ENCODE measurements at places on chromosomes 1 and 21. TPM values are rescaled to one million over a fixed set of nuclear protein-coding genes. Genes with fewer than 3 reads are reported as not detected.

DNA sequence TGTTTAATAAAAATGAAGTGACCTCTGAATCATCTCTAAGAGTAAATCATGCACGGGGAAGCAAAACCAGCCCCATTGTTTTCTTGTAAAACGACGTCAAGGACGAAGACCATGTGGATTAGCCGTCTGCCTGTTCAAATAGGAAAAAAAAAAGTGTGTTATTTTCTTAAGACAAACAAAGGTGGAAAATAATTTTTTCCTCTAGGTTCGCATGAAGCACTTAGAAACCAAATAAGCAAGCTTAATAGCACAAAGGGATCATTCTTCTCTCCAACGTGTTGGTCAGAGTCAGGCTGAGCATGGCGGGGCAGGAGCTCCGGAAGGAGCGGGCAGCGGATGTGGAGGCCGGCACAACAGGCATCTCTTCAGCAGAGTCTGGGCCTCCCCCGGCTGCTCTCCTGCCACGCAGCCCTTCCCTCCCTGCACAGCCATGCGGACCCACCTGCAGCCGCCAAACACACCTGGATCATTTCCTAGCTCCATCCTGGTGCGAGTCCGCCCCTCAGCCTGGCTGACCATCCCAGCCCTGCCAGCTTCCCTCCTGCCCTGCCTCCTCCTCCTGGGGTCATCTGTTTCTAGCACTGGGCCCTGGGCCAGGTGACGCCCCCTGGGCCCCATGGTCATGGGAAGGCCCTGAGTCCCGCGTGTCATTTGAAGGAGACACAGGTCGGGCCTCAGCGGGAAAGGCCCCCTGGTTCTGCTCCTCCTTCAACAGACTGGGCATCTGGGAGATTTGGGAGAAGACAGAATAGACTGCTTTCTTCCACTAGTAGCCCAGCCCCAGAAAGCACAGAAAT, 40.2 kb downstream of the MX1 start:
- no peak for DNase-seq

- DNase-seq = no peak
Observed at GRCh38 chr21:31780944-31781343, 49.0 kb upstream of the SCAF4 start.

- DNase-seq = no peak
Observed at GRCh38 chr1:244027491-244028145, 23.5 kb upstream of the ZBTB18 start.

DNA sequence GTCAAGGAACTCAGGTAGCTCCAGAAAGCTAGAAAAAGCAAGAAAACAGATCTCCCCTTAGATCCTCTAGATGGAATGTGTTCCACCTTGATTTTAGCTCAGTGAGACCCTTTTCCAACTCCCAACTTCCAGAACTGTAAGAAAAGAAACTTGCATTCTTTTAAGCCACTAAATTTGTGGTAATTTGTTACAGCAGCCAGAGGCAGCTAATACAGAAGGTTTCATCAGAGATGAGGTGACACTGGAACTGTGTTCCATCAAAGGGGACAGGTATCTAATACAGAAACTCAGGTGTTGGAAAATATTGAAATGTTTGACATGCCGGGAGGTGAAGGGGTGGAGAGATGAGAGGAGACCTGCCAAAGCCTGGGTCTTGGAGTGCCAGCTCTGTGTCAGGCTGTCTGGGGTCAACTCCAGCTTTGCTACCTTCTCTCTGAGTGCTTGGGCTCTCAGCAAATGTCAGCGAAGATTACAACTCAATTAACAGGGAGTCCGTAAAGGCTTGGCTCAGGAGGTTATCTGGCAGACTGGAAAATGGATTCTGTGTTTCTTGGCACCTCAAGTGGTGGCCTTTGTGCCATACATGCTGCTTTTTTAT, 71.3 kb downstream of the PLPP3 start:
- DNase-seq = no peak

DNA sequence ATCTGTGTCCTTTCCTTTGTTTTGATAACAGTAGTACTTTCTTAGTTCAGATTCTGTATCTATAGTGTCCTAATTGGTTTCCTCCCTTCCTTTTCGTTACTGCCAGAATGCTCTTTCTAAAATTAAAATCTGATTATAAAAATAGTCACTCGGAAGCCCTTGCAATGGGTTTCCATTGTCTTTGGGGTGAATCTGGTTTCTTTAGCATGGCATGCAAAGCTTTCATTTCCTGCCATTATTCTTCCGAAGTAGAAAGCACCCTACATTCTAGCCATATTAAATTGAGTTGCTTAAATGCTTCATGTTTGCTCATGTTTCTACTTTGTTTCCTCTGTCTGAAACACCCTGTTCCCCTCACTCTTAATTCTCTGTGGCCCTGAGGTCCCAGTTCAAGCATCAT, 53.2 kb upstream of the MACF1 start:
- no peak for DNase-seq

DNA sequence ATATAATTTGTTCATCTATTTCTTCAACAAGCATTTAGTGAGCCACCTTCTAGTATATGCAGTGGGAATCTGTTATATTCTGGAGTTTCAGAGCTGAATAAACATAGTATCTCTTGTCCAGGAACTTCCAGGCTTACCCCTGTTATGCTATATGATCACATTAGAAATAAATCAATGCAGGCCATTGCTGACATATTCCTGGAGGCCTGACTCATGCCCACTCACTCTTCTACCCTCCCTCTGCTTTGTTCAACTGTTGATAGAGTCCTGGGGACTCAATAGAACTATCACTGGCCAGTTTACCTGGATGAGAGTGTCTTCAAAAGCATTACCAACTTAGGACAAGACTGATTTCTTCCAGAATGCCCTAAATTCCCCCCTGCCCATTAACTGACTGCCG, 29.3 kb upstream of the SRSF10 start:
- no peak for DNase-seq

DNA sequence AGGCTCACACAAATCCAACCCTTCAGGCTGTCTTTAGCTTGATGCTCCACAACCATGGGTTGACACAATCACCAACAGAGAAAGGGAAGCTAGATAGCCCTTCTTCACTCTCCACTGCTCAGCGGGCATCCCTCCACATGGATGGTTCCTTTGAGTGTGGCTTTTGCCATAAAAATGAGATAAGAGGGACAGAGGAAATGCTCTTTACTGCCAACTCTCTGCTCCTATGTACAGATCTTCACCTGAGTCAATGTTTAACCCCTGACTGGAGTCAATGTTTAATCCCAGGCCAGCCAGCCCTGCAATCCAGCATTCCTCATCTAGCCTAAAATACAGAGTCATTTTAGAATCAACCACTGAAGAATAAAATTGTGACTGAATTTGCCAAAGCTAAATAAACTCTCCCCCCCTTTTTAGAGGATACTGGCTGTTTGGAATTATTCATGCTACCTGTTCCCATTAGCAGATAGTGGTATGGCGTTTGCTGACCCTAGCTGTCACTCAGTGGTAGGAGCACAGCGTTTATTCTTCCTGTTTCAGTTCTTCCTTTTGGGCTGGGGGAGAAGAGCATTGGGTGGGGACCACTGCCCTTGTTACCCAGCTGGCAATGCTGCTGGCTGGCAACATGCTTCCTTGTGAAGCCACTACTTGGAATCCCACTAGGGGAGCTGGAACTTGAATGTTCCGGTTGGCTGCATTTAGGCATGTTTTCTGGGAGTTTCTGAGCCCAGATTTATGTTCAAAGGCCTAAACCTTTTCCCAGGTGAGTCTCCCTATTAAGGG, 5.2 kb upstream of the PIGR start:
- DNase-seq = no peak

GRCh38 chr1:13772271-13772670, 72.3 kb downstream of the PRDM2 start:
- no peak for DNase-seq

- DNase-seq = no peak
Observed at GRCh38 chr1:39149509-39149908, 55.0 kb upstream of the MACF1 start.

Gene NPR1
- total RNA-seq = 0.51 TPM

Gene MX1
- total RNA-seq = 2.6 TPM

Gene NCAM2
- total RNA-seq = 0.60 TPM

Gene RNU1-2
- total RNA-seq = 3,957 TPM

Gene TEX38
- 0.38 TPM for total RNA-seq

Gene ANKRD13C
- total RNA-seq = 19.6 TPM

Gene HCN3
- total RNA-seq = 13.6 TPM

Gene TRABD2B
- 14.5 TPM for total RNA-seq

Gene CNKSR1
- total RNA-seq = 52.1 TPM

Data from progenitor cell of endocrine pancreas (in vitro differentiated cells).